SK-N-DZ (cell line): ENCODE measurements at places on chromosomes 11 and 22.

DNA sequence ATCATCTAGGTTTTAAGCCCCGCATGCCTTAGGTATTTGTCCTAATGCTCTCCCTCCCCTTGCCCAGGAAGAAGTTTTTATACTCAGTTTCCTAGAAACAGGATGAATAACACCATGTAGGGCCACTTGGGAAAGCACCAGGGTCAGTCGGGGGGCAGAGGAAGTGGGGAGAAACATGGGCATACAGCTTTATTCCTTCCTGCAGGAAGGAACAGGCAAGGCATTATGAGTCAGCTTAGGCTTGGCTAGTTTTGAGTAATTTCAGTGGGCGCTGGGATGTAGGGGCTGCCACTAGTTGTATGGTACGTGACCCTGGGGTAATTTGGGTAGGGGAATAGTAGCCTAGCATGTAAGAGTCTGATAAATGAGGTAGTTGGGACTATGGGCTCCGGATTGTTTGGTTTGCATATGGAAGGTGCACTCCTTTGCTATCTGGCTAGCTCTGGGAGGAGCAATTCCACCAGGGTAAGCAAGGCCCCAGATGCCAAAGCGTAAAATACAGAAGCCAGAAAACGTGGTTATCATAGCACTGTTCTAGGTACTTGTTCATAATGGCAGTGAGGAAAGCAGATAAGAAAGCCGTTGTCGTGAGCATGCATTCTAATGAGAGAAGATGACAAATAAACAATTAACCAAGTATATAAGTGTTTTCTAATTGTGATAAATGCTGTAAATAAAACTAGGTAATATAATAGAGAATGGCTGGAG, 24.8 kb downstream of the ACER3 start:
- DNase-seq = no peak

DNA sequence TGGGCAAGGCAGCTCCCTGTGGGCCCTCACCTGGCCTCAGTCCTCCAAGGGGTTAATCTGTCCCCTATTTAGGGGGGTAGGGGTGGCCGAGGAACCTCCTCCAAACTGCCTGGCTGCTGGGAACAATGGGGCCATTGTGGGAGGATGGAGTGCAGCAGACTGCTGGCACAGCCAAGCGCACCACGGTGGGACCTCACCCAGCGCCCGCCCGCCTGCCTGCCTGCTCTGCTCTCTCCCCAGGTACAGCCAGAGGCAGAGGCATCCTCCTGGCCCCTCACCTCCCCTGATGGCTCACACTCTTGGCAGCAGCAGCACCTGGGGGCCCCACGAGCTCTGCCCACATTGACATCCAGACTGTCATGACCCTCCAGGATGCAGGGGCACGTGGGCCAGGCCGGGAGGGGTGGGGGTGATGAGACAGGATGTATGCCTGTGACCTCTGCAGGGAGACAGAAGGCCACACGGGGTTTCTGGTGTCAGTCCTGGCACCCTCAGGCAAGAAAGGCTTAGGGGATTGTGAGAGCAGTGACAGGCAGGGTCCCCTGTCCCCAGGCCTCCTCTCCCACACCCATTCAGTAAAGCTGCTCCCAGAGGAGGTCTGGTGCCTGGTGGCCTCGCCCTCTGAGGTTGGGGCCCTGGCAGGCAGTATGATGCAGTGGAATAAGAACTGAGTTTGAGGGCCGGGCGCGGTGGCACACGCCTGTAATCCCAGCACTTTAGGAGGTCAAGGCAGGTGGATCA, 11.4 kb downstream of the BCL9L start:
- DNase-seq = no peak

GRCh38 chr22:43537019-43537585, 125.3 kb downstream of the MPPED1 start:
- DNase-seq = no peak

GRCh38 chr11:45929486-45930030, 7.1 kb downstream of the LARGE2 start:
- no peak for DNase-seq

- DNase-seq = no peak
Measured at GRCh38 chr11:117449111-117449693, 121.5 kb downstream of the CEP164 start.

DNA sequence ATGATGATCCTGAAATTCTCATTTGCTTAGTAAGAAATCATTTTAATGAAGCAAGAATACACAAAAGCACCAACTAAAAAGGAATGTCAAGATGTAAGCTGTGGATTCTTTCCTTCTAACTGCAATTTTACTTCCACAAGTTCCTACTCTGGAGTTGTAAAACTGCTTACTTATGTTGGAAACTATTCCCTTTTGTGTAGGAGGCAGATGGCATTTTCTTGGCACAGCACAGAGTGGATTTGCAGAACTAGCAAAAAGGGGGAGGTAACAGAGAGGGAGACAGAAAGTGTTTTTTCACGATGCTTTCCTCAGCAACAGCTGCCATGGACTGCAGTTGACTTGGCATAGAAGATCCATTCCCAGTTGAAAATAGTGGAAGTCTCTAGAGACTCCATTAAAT, 1112.0 kb upstream of the RAG2 start:
- no peak for DNase-seq
